Renal cortical epithelial cell (primary cell): ENCODE measurements at places on chromosomes 4 and X. TPM values are rescaled to one million over a fixed set of nuclear protein-coding genes. Genes with fewer than 3 reads are reported as not detected.

The GUCY1B1 gene
- total RNA-seq, result 8.2 and 54.1 TPM in 2 replicates

The PNMA3 gene
- total RNA-seq, result 0.35 TPM in 1 of 2 replicates, not detected in the other

The CSAG1 gene
- not detected in 2 replicates for total RNA-seq

The POU4F2 gene
- 0.35 TPM in 1 of 2 replicates, not detected in the other for total RNA-seq

The SPRY1 gene
- total RNA-seq, result 7.9 and 8.0 TPM in 2 replicates

The PLA2G12A gene
- total RNA-seq, result 7.1 and 18.1 TPM in 2 replicates

The CRMP1 gene
- 0.25 TPM in 1 of 2 replicates, not detected in the other for total RNA-seq

The EXOC1L gene
- not detected in 2 replicates for total RNA-seq

The TRAPPC2 gene
- 28.1 and 32.5 TPM in 2 replicates for total RNA-seq

The TLR2 gene
- 23.5 and 43.6 TPM in 2 replicates for total RNA-seq

The SSX2 gene
- total RNA-seq, result not detected in 2 replicates

The GCNA gene
- 0.17 and 3.7 TPM in 2 replicates for total RNA-seq

The LRRC66 gene
- 0.55 TPM in 1 of 2 replicates, not detected in the other for total RNA-seq

The GPM6B gene
- 0.10 and 0.87 TPM in 2 replicates for total RNA-seq

The VAMP7 gene
- 72.9 and 76.1 TPM in 2 replicates for total RNA-seq

The SPANXA2 gene
- not detected in 2 replicates for total RNA-seq

The TCEANC gene
- total RNA-seq, result 2.5 and 4.5 TPM in 2 replicates

The ANK2 gene
- total RNA-seq, result 11.5 and 17.7 TPM in 2 replicates

The PPBP gene
- 1.6 TPM in 1 of 2 replicates, not detected in the other for total RNA-seq

The ANKRD50 gene
- 20.1 and 55.4 TPM in 2 replicates for total RNA-seq

The NXF2B gene
- not detected in 2 replicates for total RNA-seq

The ZNF185 gene
- total RNA-seq, result 45.3 and 63.4 TPM in 2 replicates

The PLK4 gene
- total RNA-seq, result 2.7 and 11.3 TPM in 2 replicates

The BMX gene
- 0.15 and 0.35 TPM in 2 replicates for total RNA-seq

The NEUROG2 gene
- not detected in 2 replicates for total RNA-seq

The CD40LG gene
- not detected in 2 replicates for total RNA-seq

The TCEAL2 gene
- total RNA-seq, result not detected in 2 replicates

The ARMCX1 gene
- 28.1 and 29.2 TPM in 2 replicates for total RNA-seq

The TSR2 gene
- total RNA-seq, result 7.8 and 20.9 TPM in 2 replicates

The GAGE12J gene
- not detected in 2 replicates for total RNA-seq

The AMTN gene
- not detected in 2 replicates for total RNA-seq

The DMRTC1 gene
- total RNA-seq, result 0.15 TPM in 1 of 2 replicates, not detected in the other

The CSAG3 gene
- not detected in 2 replicates for total RNA-seq

The TMEM150C gene
- total RNA-seq, result 0.35 and 0.52 TPM in 2 replicates

The SH2D1A gene
- total RNA-seq, result not detected in 2 replicates

The MAGIX gene
- total RNA-seq, result 5.3 and 8.5 TPM in 2 replicates

The SNX12 gene
- 66.9 and 76.5 TPM in 2 replicates for total RNA-seq

The DUSP21 gene
- total RNA-seq, result not detected in 2 replicates

The SPANXA1 gene
- not detected in 2 replicates for total RNA-seq

The DSPP gene
- not detected in 2 replicates for total RNA-seq

The MCF2 gene
- total RNA-seq, result 0.10 TPM in 1 of 2 replicates, not detected in the other

The SPANXD gene
- not detected in 2 replicates for total RNA-seq

The PRDM8 gene
- total RNA-seq, result 0.50 and 1.7 TPM in 2 replicates

The IL2RG gene
- total RNA-seq, result not detected in 2 replicates

The RAB9B gene
- 1.9 and 3.4 TPM in 2 replicates for total RNA-seq

The NCBP2L gene
- 0.30 TPM in 1 of 2 replicates, not detected in the other for total RNA-seq

The UVSSA gene
- total RNA-seq, result 4.7 and 10.9 TPM in 2 replicates
